Caco-2 (cell line): ENCODE measurements at places on chromosomes 13 and 19. TPM values are rescaled to one million over a fixed set of nuclear protein-coding genes. Genes with fewer than 3 reads are reported as not detected.

DNA sequence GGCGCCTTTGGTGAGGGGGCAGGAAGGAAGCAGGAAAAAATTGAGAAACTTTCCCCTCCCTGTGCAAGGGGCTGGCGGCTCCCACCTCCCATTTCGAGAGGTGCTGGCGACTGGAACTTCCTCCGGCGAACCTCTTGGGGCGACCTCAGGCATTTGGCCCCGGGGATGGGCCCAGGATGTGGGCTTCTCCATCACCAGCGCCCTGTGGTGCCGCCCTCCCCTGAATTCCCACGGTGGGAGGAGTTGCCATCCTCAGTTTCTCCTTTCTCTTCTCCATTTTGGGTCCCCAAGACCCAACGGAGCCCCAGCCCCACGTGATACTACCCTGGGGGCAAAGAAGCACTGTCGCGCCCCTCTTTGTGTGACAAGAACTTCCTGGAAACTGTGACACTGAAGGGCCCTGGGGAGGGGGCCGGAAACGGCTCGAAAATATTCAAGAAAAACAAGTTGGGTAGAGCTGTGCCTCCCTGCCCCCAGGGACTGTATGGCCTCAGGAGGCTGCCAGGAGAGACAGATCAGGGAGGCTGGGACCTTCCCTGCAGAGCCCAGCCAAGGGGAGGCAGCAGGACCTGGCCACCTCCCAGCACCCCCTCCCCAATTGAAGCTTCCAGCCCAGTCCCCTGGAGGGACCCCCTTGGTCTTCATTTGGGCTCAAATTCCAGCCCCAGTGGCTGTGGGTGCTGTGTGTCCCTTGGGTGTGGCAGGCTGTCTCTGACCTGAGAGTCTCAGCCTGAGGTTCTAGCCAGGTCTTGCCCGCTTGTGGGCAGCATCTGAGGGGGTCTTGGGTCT, 16.2 kb upstream of the AP1M2 start:
- H3K4me1 ChIP-seq = no peaks in the 10 kb centered on the region
- no peak overlapping the region for H3K27ac ChIP-seq
- H3K36me3 ChIP-seq = no peaks in the 10 kb centered on the region
- H3K4me3 ChIP-seq = peak overlapping the region; percentile 72
- H3K27me3 ChIP-seq = no peaks in the 10 kb centered on the region
- DNase-seq = no peak

GRCh38 chr19:952680-953444, 27.0 kb downstream of the ARID3A start:
- H3K27me3 ChIP-seq = no peaks in the 10 kb centered on the region
- DNase-seq = peak; percentile 96
- peak overlapping the region; percentile 96 for H3K27ac ChIP-seq
- H3K36me3 ChIP-seq = peaks cover 5% of the 10 kb centered on the region
- peaks cover 77% of the 10 kb centered on the region for H3K4me1 ChIP-seq

- no peaks in the 10 kb centered on the region for H3K36me3 ChIP-seq
- no peaks in the 10 kb centered on the region for H3K4me1 ChIP-seq
- no peak overlapping the region for H3K4me3 ChIP-seq
- DNase-seq = no peak
- H3K27ac ChIP-seq = no peak overlapping the region
These were observed 17.7 kb downstream of the SIAH3 start for GRCh38 chr13:45833663-45834375.

DNA sequence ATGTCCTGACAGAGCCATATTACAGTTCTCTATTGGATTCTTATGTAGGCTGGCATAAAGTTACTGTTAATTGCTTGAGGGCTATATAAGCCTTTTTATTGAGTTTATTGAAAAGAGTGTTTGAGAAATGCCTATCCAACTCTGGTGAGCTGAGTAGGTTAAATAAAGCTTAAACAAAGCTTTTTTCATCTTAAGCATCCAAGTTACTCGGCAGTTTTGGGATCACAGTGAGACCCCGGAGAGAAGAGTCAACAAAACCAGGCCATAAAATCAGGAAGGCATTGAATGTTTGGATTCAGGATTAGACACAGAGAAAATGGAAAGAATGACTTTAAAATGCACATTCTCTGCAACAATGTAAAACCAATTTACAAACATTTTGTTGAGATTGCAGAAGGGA, 588.5 kb downstream of the DACH1 start:
- H3K27me3 ChIP-seq = no peaks in the 10 kb centered on the region
- H3K36me3 ChIP-seq = no peaks in the 10 kb centered on the region
- no peaks in the 10 kb centered on the region for H3K4me1 ChIP-seq
- H3K27ac ChIP-seq = no peak overlapping the region

EFNA2 gene
- total RNA-seq = 18.6 and 20.6 TPM in 2 replicates

- no peaks in the 10 kb centered on the region for H3K36me3 ChIP-seq
- peak; percentile 81 for DNase-seq
- H3K27ac ChIP-seq = no peak overlapping the region
- H3K4me3 ChIP-seq = no peak overlapping the region
- peaks cover 6% of the 10 kb centered on the region for H3K4me1 ChIP-seq
- no peaks in the 10 kb centered on the region for H3K27me3 ChIP-seq
These were observed 9.8 kb upstream of the ZNF627 start for GRCh38 chr19:11587302-11587974.

- DNase-seq = peak; percentile 49
- H3K4me3 ChIP-seq = no peak overlapping the region
These were observed 60.1 kb downstream of the RNASEH2B start for GRCh38 chr13:50969691-50970090.

- H3K36me3 ChIP-seq = no peaks in the 10 kb centered on the region
- DNase-seq = no peak
- H3K27ac ChIP-seq = no peak overlapping the region
- H3K4me3 ChIP-seq = no peak overlapping the region
- H3K27me3 ChIP-seq = peaks cover 16% of the 10 kb centered on the region
- peaks cover 22% of the 10 kb centered on the region for H3K4me1 ChIP-seq
These were observed 5.8 kb downstream of the ZIC2 start for GRCh38 chr13:99987154-99988019.

CASP14 gene
- total RNA-seq = not detected in 2 replicates

LEUTX gene
- not detected in 2 replicates for total RNA-seq

- DNase-seq = no peak
- no peaks in the 10 kb centered on the region for H3K36me3 ChIP-seq
- no peaks in the 10 kb centered on the region for H3K27me3 ChIP-seq
- peaks cover 12% of the 10 kb centered on the region for H3K4me1 ChIP-seq
- peak overlapping the region; percentile 69; the same call in 1 of the 2 replicates for H3K4me3 ChIP-seq
- peak overlapping the region; percentile 95 for H3K27ac ChIP-seq
These were observed 43.9 kb downstream of the ZNF506 start for GRCh38 chr19:19777692-19778091.

DNA sequence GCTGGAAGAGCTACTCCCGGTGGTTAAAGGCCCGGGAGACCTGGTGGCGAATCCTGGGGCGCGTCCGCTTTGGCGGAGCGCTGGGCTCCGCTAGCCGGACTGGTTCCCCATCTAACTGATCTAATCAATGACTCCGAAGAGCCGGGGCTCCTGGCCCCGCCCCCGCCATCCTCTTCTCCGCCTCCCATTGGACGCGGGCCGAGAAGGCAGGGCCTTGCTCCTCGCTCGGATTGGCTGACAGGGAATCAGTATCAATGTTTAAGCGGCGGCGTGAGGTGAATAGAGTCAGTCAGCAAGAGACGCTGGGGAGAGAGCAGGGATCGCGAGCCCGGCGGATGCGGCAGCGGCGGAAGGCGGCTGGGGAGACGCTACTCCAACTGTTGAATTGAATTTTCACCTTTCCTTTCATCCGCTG, 1.7 kb upstream of the PCDH17 start:
- no peaks in the 10 kb centered on the region for H3K4me1 ChIP-seq
- no peak for DNase-seq
- H3K27me3 ChIP-seq = no peaks in the 10 kb centered on the region
- no peaks in the 10 kb centered on the region for H3K36me3 ChIP-seq
- H3K4me3 ChIP-seq = no peak overlapping the region

- H3K27ac ChIP-seq = peak overlapping the region; percentile 94
- H3K27me3 ChIP-seq = no peaks in the 10 kb centered on the region
- H3K4me1 ChIP-seq = peaks cover 18% of the 10 kb centered on the region
- H3K4me3 ChIP-seq = peak overlapping the region; percentile 88
These were observed 512 bp downstream of the RPS19 start for GRCh38 chr19:41860419-41861115.

DNA sequence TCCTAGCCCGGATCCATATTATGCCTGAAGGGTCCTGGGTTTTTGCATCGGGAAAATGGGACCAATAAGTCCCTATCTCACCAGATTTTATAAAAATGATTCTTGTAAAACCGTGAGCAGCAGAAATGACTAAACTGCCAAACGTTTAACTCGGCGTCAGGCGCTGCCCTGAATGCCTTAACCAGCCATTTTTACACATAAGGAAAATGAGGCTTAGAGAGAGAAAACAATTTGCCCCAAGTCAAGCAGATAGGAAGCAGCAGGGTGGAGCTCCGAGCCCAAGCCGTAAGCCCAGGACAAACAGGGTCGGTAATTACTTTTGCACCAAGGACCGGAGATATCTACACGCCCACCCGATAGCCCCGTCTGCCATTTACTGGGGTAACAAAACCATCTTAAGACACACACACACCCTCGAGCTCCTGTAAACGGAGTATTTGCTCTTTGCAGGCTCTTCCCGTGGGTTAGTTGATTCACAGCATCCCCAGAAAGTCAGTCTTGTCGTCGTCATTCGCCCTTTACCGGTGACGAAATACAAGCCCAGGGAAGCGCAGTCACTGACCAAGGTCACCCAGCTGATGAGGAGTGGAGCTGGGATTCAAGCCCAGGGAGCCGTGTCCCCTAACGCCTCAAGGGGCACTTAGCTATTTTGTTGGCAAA, 16.0 kb upstream of the MRI1 start:
- peak; percentile 15 for DNase-seq
- H3K4me1 ChIP-seq = peaks cover 10% of the 10 kb centered on the region; the same call in 1 of the 2 replicates
- peak overlapping the region; percentile 64 for H3K4me3 ChIP-seq

C19orf53 gene
- total RNA-seq = 107 and 113 TPM in 2 replicates

DNA sequence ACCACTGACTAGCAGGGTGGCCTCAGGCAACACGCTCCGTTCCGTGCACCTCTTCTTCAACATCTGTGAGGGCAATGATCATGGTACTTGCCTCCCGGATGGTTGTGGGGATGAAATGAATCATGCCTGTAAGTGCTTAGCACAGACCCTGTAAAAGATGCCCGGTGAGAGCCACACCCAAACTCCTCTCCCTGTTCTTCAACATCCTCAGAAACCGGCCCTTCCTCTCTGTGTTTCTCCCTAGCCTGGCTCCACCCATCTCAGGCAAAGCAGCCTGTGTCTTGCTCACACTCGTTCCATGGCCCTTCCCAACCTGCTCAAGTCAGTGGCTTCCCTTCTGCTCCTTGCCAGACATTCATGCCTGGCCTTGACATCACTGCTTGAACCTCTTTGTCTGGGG, 5.8 kb upstream of the DMKN start:
- H3K27ac ChIP-seq = no peak overlapping the region
- no peak for DNase-seq
- no peaks in the 10 kb centered on the region for H3K36me3 ChIP-seq
- no peaks in the 10 kb centered on the region for H3K27me3 ChIP-seq

CATSPERD gene
- total RNA-seq = not detected in 2 replicates

ATP8B3 gene
- total RNA-seq = 0.28 and 0.45 TPM in 2 replicates

CAPN12 gene
- total RNA-seq = 8.8 and 11.0 TPM in 2 replicates

GRCh38 chr19:43502419-43502976, 2.0 kb downstream of the PHLDB3 start:
- no peaks in the 10 kb centered on the region for H3K27me3 ChIP-seq
- H3K4me1 ChIP-seq = peaks cover 29% of the 10 kb centered on the region
- no peak overlapping the region for H3K4me3 ChIP-seq

LGALS4 gene
- 1.6 and 2.2 TPM in 2 replicates for total RNA-seq

DNA sequence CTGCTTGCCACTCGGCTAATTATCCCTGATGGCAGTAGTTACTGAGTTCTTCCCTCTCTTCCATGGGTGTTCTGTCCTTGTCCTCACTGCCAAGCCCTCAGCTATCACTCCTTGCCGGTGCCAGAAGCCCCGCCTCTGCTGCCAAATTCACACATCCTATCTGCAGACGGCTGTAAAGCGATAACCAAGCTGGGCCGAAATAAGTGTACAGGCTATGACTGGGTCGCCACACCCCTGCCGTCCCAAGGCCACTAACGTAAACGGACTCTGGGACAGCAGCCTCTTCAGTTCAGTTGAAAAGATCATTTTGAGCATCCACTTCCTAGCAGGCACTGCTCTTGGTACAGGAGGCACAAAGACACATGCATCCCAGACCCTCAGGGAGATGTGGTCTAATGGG, 13.3 kb downstream of the SLC7A1 start:
- no peak overlapping the region for H3K27ac ChIP-seq
- H3K4me3 ChIP-seq = no peak overlapping the region
- H3K27me3 ChIP-seq = no peaks in the 10 kb centered on the region
- no peaks in the 10 kb centered on the region for H3K36me3 ChIP-seq

FCAR gene
- not detected in 2 replicates for total RNA-seq

DNA sequence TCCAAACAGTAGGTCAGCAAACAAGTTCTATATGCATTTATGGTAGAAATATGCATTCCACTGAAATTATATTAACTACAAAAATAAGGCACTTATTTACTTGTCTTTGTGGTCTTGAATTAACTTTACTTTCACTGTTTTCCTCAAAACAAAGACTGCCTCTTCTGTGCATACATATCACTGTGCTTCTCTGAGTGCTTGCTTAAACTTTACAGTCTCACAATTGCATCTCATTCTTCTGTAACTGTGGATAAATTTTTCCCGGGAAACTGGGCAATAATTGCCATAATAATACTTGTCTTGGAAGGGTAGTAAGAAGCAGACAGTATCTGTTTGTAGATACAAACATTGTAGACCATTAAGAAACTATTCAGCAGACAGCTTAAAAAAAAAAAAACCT, 38.4 kb downstream of the EFNB2 start:
- no peak overlapping the region for H3K4me3 ChIP-seq
- DNase-seq = no peak
- no peaks in the 10 kb centered on the region; the same call in 1 of the 2 replicates for H3K4me1 ChIP-seq

GRCh38 chr13:75760131-75761021, 124.2 kb downstream of the LMO7 start:
- peak overlapping the region; percentile 90 for H3K27ac ChIP-seq
- H3K27me3 ChIP-seq = no peaks in the 10 kb centered on the region
- peak overlapping the region; percentile 61 for H3K4me3 ChIP-seq
- H3K4me1 ChIP-seq = peaks cover 53% of the 10 kb centered on the region
- DNase-seq = peak; percentile 86
- H3K36me3 ChIP-seq = no peaks in the 10 kb centered on the region

NAPSA gene
- total RNA-seq = 1.2 and 1.6 TPM in 2 replicates

C19orf67 gene
- total RNA-seq = not detected in 2 replicates
